ENCODE measurements at places on chromosomes 6 and 20. TPM values are rescaled to one million over a fixed set of nuclear protein-coding genes. Genes with fewer than 3 reads are reported as not detected.
A peak's percentile ranks its signal among the peaks of the same experiment; 100 is the strongest.

DNA sequence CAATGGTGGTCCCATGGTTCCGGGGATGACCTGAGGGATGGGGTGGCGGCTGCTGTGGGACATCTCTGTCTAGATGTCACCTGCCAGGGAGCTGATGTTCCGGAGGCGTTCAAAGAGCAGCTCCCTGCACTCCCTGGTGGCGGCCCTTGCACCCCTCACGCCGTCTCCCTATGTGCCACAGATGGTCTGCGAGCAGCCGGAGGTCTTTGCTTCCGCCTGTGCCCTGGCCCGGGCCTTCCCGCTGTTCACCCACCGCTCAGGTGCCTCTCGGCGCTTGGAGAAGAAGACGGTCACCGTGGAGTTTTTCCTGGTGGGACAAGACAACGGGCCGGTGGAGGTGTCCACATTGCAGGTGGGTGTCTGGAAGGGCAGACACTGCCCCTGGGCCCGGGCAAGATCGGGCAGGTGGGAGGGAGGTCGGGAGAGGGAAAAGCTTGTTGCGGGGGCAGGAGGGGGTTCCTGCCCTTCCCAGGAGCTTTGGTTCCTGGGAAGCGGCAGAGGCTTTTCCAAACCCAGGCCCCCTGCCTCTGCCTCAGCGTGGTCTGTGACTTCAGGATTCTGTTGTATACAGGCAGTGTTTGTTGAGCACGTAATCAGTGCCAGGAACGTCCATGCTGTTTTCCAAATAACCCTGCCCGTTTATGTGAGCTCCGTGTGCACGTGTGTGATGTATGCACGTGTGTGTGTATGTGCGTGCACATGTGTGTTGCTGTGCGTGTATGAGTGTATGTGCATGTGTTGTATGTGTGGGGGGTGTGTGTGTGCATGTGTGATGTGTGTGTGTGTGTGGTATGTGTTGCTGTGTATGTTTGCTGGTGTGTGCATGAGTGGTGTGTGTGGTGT, 1.9 kb downstream of the NPEPL1 start:
- DNase-seq, result no peak

- DNase-seq, result no peak
Measured at GRCh38 chr6:35797837-35798526, 859 bp upstream of the CLPS start.

- no peak for DNase-seq
Measured at GRCh38 chr6:28580475-28580874, 54.8 kb downstream of the GPX5 start.

DNA sequence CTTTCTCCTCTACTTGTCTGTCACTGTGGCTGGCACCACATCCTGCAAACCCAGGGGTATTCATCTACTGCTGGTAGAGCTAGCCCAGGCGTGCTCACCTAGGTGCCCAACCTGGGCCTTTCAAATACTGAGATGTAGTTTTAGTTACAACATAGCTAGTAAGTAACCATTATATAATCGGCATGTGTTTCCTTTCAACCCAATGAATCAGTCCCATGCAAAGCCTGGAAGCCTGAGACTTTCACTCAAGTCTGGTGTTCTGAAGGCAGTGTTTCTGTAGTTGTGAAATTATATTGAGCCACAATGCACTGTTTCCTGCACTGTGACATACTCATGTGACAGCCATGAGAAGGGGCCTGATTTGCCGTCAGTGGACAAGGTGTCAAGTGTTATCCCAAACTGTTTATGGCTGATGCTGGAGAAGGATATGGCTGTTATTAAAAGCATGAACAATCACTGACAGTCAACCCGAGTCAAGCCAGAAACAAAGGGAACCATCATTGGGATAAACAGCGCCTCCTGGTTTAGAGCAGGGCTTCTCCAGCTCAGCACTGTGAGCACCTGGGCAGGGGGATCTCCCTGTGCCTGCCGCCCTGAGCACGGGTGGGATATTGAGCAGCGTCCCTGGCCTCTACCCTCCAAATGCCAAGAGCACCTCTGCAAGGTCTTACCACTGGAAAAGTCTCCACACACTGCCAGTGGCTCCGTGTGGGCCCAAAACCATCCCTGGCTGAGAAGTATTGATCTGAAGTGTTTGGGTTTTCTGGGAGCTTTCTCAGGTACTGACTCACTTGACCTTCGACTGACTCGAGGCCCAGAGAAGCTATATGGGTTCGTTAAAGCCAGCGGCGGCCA, 1.6 kb downstream of the PSMA7 start:
- no peak for DNase-seq

DNA sequence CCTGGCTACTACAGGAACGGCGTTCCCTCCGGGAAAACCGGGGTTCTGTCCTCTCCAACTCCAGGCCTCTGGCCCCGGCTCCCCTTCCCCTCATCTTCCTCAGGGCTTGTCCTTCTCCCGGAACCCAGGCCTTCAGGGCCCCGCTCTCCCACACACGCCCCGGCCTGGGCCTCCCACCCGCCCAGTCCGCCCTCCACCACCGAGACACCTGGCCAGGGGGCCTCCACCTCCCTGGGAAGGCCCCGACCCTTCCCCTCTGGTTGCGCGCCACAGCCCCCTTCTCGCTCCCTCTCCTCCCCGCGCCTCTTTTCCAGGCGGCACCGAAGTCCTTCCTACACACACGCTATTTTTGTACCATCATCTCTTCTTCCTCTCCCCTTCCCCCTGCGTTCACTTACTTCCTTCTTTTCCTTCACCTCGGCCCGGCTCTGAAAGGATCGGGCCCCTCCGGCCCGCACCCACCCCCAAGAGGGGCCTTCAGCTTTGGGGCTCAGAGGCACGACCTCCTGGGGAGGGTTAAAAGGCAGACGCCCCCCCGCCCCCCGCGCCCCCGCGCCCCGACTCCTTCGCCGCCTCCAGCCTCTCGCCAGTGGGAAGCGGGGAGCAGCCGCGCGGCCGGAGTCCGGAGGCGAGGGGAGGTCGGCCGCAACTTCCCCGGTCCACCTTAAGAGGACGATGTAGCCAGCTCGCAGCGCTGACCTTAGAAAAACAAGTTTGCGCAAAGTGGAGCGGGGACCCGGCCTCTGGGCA, 1.3 kb upstream of the SIRPA start:
- DNase-seq, result no peak

- DNase-seq, result no peak
Measured at GRCh38 chr6:5684320-5685053, 322.2 kb downstream of the NRN1 start.

The BEND6 gene
- 1.2 TPM for total RNA-seq

The DUSP15 gene
- not detected for total RNA-seq

The WFDC12 gene
- total RNA-seq, result not detected

GRCh38 chr6:72466971-72467566, 154.8 kb upstream of the KCNQ5 start:
- DNase-seq, result no peak

GRCh38 chr6:2063547-2063946, 181.9 kb downstream of the GMDS start:
- no peak for DNase-seq

GRCh38 chr20:18802012-18802634, 11.5 kb upstream of the SCP2D1 start:
- DNase-seq, result no peak

DNA sequence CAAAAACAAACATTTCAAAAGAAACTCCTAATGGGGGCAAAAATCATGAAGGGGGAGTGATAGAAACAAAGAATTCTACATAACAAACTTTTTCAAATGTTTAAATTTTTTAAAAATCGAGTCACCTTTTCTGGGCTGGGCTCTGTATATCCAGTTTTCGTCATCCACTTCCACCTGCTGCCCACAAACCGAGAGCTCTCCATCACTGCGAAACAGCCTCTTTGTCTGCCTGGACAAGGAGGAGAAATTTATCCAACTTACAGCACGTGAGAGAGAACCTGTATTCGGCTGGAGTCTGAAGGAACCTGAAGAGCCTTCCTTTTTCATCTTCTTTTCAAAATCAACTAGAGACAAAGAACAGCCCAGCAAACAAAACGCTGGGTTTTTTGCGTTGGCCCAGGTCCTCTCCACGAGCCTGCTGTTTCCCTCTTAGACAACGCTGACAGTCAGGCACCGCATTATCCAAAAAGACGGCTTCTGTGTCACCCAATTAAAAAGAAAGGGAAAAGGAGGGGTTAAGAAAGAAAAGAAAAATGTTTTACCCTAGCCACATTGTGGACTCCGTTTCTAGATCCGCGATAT, 72.4 kb upstream of the NHSL1 start:
- no peak for DNase-seq

DNA sequence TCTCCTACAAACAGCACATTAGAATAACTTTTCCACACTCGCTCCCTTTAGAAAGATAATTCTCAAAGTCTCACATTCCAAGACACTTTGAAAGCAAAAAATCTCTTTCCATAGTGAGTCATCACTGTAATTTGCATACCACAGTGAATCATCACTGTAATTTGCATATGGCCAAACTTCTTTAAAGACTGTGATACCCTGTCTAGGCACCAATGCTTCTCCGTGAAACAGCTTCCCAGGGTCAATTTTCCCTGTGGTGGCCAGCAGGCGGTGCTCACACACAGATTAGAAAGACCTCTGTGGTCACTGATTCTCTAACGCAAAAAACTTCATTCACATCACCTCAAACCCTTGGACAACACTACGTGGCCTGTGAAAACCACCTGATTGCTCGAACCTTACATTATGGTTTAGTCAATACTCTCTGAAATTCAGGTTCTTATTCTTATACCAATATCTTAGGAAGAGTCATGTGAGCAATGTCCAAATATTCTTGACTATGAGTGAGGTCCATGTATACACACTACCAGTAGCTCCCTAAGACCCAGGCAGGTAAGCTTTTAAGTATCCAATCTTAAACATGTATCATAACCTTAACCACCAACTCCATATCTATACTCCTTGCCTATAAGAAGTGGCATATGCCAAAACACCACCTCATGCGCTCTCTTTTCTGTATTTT, 78.5 kb upstream of the PHACTR1 start:
- DNase-seq, result peak; percentile 19

The TSPYL1 gene
- 92.8 TPM for total RNA-seq

The PAK5 gene
- not detected for total RNA-seq

The PRDM1 gene
- total RNA-seq, result 1.5 TPM

DNA sequence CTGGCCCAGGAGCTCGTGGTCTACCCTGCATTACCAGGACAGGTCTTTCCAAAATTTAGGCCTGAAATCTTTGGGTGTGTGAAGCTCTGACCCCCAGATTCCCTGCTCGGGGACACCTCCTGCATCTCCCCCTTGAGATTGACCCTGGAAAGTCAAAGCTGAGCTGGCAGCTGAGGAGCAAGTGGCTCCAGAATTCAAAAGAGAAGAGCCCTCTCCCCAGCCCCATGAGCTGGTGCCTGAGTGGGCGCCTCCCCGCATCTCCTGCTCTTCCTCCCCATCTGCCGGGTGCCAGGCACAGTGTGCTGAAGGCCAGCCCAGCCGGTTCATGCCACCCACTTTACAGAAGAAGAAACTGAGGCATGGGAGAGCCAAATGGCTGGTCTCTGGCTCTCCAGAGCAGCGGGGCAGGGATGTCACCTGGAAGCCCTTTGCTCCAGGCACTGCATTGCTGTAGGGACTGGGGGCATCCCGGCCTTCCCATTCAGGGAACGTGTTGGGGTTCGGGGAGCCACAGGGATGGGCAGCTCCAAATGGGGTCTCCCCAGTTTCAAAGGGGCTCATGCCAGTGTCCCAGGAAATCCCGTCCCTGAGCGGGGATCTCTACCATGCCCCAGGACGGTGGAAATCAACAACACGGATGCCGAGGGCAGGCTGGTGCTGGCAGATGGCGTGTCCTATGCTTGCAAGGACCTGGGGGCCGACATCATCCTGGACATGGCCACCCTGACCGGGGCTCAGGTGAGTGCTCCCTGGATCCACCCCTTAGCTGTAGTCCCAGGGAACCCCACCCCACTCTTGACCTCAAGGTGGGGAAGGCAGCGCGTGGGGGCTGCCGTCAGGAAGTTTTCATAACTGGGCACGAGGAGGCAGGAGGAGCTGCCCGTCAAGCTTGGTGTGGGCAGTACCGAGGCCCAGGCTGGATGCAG, 20.5 kb downstream of the NPEPL1 start:
- DNase-seq, result no peak
